Caco-2 (cell line): ENCODE measurements at places on chromosomes 13 and 19. TPM values are rescaled to one million over a fixed set of nuclear protein-coding genes. Genes with fewer than 3 reads are reported as not detected.
A peak's percentile ranks its signal among the peaks of the same experiment; 100 is the strongest.

- DNase-seq = no peak
Measured at GRCh38 chr19:23709347-23709746, 22.3 kb upstream of the ZNF675 start.

GRCh38 chr13:25827831-25828465 lies 223.9 kb downstream of the SHISA2 start:
- no peak for DNase-seq

- no peak for DNase-seq
Measured at GRCh38 chr19:33580026-33580644, 41.6 kb upstream of the CHST8 start.

- DNase-seq = no peak
Measured at GRCh38 chr13:94567581-94567980, 28.4 kb downstream of the TGDS start.

DNA sequence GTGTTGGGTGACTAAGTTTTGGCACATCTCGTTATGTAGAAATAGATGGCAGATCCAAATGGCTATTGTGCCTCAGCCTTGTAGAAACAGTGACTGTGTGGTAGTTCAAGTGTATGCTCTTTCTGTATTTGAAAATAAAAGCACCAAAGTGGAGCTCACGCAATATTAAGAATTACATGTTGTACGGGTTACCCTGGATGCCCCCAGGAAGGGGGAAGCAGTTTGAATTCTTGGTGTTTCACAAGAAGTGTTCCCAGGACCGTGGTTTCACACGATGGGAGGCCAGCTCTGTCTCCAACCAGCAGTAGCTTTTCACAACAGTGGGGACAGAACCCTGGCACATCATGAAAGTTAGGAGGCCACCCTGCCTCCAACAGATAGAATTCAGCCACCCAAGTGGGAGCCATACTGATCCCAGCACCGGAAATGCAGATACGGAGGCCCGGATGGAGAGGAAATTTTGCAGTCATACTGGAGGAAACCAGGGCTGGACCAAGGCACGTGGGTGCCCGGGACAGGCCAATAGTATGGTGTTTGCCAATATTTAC lies 8.9 kb downstream of the FLT1 start:
- DNase-seq = no peak

GRCh38 chr13:73542446-73542845 lies 483.6 kb downstream of the KLF5 start:
- no peak for DNase-seq

- DNase-seq = no peak
Measured at GRCh38 chr19:11027381-11027780, 61.9 kb upstream of the LDLR start.

GRCh38 chr13:50595196-50595595 lies 248.3 kb downstream of the DLEU7 start:
- DNase-seq = no peak

DNA sequence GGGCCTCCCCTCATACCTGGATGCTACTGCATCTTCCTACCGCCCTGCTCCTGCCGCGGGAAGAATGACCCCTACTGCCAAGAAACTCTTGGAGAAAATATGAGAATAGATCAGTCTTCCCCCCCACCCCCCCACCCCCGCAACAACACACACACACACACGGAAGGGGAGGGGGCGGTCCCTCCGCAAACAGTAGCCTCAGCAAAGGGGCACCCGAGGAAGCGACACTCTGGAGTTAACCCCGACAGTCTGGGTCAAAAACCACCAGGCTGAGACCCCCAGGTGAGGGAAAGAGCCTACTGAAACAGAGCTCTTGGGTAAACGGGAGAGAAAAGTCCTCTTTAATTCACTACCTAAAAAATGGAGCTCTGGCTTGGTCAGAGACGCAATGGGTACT lies 1.2 kb downstream of the MED26 start:
- DNase-seq = no peak

- peak; percentile 82 for DNase-seq
Measured at GRCh38 chr13:113187263-113187669, 21.2 kb downstream of the PCID2 start.

DNA sequence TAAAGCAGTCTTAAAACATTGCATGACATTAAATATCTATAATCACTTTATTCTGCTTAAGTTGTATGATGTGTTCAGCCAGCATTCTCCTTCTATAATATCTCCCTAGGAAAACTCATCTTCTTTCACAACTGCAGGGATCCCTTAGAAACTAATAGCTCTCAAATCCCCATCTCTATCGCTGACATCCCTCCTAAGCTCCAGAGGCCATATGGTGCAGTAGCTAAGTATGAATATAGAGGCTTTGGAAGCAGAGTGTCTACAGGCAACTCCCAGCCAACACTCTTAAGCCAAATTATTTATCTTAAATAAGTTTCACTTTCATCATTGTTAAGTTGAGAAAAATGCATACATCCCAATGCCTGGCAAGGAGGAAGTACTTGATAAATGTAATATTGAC lies 349.5 kb upstream of the MIR17HG start:
- DNase-seq = no peak

DNA sequence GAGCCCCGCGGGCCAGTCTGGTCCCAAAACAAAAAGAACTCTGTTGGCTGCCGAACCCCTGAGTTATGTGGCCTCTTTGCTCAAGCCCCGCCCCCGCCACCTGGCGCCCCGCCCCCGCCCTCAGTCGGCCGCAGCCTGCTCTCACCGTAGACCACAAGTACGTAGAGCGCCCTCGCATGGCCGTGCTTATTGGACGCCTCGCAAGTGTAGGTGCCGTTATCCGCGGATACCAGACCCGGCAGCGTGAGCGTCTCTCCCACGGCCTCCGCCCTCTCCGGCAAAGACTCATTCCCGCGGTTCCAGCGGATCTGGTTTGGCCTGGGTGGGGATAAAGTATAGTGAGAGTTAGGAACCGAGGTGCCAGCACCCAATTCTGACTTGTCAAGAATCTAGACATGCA lies 5.5 kb upstream of the ZNF428 start:
- DNase-seq = no peak

GRCh38 chr19:6091771-6092291 lies 18.5 kb downstream of the RFX2 start:
- peak; percentile 13 for DNase-seq

DNA sequence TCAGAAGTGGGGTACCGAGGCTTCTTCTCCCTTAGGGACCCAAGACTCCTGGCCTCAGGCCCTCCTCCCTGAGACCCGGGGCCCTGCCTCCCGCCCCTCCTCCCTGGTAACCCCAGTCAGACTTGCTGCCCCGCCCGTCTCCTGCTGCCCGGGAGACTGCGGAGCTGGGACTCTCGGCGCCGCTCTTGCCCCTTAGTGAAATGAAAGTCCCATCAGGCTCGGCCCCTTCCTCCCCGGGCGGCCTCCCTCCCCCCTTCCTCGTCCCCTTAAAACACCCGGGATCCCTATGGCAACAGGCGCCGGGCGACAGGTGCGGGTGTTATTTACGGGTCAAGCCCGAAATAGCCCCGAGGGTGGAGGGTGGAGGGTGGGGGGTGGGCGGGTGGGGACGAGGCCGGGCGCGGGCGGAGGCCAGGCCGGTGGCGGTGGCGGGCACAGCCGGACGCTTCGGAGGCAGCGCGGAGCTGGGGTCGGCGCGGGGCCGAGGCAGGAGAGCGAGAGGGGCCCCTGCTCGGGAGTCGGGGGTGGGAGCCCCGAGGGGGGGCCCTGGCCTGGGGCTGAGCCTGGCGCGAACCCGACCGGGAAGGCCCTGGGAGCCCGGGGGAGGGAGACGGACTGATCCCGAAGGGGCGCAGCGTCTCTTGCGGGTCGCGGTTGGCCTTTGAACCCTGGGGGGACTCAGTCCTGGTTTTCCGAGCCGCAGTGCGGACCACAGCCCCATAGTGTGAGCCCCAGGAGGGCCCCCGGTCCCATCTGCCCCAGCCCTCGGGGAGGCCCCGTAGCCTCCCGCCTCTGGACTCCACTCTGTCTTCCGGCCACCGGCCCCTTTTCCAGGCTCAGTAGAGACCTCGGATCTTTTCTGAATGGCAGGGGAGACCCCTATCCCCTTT lies at the start of gene CACNG6:
Gene CACNG6, plus strand, starts transcription at position 414 of the 890 bp plus-strand sequence. CDS start 1,241 bp downstream, outside the sequence.
- DNase-seq = peak; percentile 69

DNA sequence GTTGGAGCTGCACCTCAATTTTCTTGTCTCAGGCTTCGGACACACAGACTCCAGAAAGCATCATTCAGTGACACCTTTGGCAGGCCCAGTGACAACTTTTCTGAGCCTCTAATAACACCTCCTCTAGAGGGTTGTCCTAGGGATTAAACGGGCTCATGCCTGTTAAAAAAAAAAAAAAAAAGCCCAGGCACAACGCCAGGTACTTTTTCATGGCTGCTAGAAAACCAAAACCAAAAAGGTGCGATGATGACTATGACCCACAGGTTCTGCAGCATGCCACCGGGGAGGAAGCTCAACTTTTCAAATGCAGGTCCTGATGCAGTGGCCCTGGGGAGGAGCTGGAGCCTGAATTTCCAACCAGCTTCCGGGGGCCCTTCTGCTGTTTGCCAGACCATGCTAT lies 184.2 kb downstream of the ABCC4 start:
- DNase-seq = no peak

- DNase-seq = no peak
Measured at GRCh38 chr13:40233731-40234195, 432.7 kb downstream of the FOXO1 start.

- DNase-seq = no peak
Measured at GRCh38 chr19:34363094-34363493, 1.9 kb upstream of the GPI start.

DNA sequence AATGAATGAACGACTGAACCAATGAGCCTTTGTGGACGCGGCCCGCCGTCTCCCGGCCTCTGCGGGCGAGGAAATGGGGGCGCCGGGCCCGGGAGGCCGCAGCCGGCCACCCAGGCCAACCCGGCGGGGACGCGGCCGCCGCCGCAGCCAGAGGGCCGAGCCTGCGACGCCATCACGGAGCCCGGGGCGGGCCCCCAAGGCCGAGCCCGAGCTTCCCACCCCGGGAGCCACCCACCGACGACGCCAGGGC lies 216 bp downstream of the SUGP2 start:
- DNase-seq = no peak

GRCh38 chr13:59890054-59890453 lies 273.7 kb downstream of the DIAPH3 start:
- no peak for DNase-seq

GRCh38 chr19:55041244-55041626 lies 3.2 kb upstream of the GP6 start:
- DNase-seq = no peak

- no peak for DNase-seq
Measured at GRCh38 chr13:62173958-62174357, 758.3 kb upstream of the PCDH20 start.

- no peak for DNase-seq
Measured at GRCh38 chr19:49656456-49657109, 9.1 kb downstream of the IRF3 start.

DNA sequence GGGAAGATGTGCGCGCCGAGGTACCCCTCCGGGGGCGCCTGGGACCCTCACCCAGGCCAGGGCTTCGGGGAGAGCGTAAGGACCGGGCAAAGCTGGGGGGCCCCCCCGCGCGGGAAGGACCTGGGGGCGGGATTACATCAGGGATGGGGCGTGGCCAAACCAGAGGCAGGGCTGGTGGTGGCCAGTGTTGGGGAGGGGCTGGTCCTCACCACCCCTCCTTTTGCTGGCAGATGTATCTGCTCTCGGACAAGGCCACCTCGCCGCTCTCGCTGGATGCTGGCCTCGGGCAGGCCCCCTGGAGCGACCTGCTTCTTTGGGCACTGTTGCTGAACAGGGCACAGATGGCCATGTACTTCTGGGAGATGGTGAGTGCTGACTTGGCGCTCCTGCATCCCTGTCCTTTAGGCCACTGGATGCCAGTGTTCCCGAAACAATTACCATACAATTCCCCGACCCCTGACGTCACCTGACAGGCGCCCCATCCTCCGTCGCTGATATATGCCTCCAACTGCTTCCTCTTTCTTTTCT lies 25.3 kb downstream of the TRPM4 start:
- DNase-seq = no peak

- DNase-seq = peak; percentile 55
Measured at GRCh38 chr13:95954266-95954665, 98.9 kb downstream of the UGGT2 start.

- no peak for DNase-seq
Measured at GRCh38 chr13:32302461-32302860, 12.7 kb downstream of the ZAR1L start.

DNA sequence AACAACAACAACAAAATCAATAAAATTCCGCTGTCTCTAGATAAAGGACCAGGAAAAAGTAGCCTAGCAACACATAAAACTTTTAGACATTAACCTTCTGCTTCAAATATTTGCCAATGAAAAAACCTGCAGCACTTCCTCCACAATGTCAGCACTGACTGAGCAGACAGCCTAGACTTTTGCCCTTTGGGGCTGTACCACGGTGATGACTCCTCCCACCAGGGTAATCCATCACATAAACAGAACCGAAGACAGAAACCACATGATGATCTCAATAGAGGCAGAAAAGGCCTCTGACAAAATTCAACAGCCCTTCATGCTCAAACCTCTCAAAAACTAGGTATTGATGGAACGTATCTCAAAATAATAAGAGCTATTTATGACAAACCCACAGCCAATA lies 30.2 kb upstream of the TRPC4 start:
- no peak for DNase-seq

DNA sequence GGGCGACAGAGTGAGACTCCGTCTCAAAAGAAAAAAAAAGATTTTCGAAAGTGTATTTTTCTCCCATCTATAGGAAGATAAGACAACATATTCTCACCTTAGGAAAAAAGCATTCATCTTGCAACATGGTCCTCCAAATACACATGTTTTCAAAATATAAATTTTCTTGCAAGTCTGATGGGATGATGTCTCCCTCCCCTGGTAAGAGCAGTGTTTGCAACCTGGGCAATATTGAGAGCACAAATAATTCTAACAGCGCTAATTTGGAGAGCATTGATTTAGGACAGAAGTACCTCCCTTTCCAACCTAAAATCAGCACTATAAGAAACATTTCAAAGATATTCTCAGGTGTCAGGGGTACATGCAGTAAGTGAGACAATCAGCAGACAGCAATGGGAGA lies 61.0 kb upstream of the SHISA2 start:
- DNase-seq = no peak

- peak; percentile 26 for DNase-seq
Measured at GRCh38 chr19:31725051-31725450, 375.8 kb upstream of the TSHZ3 start.

- no peak for DNase-seq
Measured at GRCh38 chr13:66369666-66370065, 860.5 kb downstream of the PCDH9 start.

The ZFP28 gene
- total RNA-seq = not detected in 2 replicates

The IGFL2 gene
- 57.7 and 64.7 TPM in 2 replicates for total RNA-seq

The ZNF540 gene
- 0.36 TPM in 1 of 2 replicates, not detected in the other for total RNA-seq

The CYP4F2 gene
- not detected in 2 replicates for total RNA-seq

The C19orf33 gene
- 12.7 and 18.6 TPM in 2 replicates for total RNA-seq

The C19orf81 gene
- total RNA-seq = 0.41 TPM in 1 of 2 replicates, not detected in the other

The KLK1 gene
- total RNA-seq = 0.73 and 1.1 TPM in 2 replicates

The MEDAG gene
- not detected in 2 replicates for total RNA-seq

The CD209 gene
- not detected in 2 replicates for total RNA-seq
